ENCODE measurements at places on chromosomes 13 and 19.

DNA sequence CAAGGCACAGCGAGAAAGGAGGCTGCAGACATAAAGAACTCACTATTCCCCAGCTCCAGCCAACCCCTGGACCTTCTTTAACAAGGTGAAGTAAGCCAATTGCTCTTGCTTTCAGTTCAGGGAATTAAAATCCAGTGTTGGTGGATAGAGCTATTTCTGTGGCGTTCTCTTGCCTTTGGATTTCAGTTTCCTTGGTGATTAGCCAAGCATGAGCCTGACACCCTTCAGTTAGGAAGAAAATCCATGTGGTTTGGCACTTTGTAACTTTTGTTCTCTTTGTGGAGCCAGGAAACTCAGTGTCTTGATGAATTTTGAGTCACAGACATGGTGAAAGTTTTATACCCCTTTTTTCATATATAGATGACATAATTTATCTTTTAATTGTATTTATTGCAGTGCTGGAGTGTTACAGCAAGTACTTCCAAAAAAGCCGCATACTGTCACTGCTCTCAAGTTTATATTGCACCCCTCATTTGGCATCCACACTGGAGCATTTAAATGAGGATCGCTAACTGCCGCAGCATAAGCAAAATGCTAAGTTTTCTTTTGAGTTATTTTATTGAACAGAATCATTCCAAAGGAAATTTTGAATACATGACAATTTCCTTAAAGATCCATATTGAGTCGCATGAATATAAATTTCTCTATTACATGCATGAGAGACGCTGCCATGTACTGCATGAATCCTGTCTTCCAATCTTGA, 406.8 kb downstream of the MYO16 start:
- DNase-seq, result no peak

GRCh38 chr19:55986487-55986886, at the start of gene NLRP5:
TSS of gene NLRP5 (plus strand) at chr19:55986775.
- no peak for DNase-seq

DNA sequence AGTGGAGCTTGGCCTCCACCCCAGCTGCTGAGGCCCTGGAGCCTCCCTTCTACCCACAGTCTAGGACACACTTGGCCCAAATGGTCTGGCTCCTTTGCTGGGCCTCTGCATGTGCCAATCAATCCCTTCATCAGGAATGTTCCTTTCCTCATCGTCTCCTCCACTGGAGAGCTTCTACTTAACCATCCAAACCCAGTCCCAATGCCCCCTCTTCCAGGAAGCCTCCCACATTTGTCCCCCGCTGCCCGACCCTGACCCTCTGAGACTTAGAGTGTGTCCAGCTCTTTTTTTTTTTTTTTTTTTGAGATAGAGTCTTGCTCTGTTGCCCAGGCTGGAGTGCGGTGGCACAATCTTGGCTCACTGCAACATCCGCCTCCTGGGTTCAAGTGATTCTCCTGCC, 2.5 kb downstream of the DUS3L start:
- no peak for DNase-seq

DNA sequence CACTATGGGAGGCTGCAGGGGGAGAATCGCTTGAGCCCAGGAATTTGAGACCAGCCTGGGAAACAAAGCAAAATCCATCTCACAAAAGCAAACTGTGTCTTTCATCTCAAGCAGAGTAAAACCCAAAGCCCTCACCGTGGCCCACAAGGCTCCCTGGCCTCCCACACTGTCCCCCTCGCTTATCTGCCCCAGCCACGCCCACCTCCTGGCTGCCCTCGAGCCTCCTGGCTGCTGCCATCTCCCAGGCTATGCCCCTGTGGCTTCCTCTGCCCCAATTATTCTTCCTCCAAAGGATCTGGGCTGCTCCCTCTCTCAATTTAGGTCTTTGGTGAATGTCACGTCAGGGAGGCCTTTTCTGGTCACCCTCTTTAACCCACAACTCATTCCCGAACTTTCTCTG, 3.6 kb downstream of the RABAC1 start:
- no peak for DNase-seq

GRCh38 chr19:812049-812746, 9.6 kb downstream of the PLPPR3 start:
- no peak for DNase-seq

GRCh38 chr19:41264581-41265394, 616 bp downstream of the HNRNPUL1 start:
- DNase-seq, result peak; percentile 16

DNA sequence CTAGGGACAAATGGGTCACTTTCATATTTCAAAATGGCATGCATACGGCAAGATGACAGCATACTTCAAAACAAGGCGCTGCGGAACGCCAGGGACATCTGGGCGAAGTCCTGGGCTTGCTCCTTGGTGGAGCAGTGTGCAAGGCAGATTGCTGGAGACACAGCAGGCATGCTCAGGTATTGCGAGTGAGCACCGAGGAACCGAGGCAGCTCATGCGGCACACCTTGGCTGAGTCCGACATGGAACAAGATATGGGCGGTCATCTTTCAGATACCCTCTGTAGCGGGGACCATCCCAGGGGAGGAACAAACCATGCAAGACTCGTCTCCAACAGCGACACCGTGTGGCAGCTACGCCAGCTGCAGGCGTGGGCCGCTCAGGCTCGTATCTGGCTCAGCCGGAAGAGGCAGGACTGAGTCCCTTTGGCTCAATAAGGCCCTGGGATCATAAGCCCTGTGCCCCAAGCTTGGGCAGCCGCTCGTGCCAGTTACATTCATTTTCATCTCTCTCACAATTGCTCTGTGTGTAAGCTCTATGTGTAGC, 112.4 kb downstream of the NUFIP1 start:
- no peak for DNase-seq

DNA sequence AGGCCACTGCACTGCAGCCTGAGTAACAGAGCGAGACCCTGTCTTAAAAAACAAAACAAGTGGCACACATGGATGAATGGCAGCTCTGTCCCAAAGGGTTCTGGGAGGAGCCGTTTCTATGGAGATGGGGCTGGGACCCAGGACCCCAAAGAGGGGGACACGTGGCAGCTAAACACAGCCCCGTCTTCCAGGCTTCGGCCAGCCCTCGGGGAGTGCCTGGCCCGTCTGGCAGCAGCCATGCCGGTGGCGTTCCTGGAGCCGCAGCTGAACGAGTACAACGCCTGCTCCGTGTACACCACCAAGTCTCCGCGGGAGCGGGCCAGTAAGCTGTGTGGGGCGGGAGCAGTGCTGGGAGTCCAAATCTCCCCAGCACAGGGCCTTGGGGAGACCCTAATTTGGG, 82.4 kb downstream of the RYR1 start:
- no peak for DNase-seq

DNA sequence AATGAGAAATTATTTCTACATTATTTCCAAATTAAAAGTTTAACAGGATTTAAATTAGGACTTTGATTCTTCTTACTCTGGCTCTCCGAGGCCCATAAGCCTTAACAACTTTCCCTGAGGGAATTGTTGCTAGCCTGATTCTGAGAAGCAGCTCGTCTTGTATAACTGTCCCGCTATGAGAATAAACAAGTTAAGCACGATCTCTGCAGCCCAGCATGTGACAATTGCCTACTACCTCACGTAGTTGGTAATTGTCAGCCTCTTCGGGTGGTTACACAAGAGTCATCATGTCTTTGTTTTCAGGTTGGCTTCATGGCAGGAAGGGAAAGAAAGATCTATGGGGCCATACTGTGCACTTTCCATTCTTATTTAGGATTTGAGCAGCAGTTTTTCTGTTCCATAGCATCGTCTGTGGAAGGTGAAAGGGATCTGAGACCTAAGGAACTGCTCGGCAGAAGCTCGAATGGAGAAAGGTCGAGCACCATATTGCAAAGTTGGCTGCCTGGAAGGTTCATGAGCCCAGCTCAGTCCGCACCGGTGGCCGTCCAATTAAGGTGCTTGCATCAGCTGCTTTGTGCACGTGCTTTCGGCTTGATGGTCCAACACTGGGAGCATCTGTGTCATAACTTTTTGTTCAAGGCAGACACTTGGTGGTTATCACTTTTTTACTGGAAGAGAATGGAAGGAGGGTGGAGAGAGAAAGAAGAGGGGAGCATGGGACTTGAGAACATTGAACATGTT, 1.8 kb upstream of the STARD13 start:
- DNase-seq, result peak; percentile 26

DNA sequence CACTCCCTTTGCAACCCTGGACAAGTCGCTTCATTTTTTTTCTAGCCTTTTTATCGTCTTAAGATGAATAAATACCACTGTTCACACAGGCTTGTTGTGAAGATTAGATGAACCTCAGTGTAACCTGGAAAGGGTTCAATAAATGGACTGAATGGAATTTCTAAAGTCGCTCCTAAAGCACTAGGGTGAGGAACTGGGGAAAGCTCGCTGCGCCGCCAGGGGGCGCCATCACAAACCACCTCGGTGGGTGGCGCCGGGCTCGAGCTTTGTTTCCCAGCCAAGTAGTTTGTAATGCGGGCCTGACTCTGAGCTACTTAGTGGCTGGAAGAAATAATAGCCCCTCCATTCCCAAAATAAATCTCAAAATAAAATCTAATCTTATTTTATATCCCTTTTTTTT, 2.2 kb upstream of the CEACAM6 start:
- no peak for DNase-seq

GRCh38 chr19:35545855-35546381, 492 bp downstream of the TMEM147 start:
- peak; percentile 60 for DNase-seq

DNA sequence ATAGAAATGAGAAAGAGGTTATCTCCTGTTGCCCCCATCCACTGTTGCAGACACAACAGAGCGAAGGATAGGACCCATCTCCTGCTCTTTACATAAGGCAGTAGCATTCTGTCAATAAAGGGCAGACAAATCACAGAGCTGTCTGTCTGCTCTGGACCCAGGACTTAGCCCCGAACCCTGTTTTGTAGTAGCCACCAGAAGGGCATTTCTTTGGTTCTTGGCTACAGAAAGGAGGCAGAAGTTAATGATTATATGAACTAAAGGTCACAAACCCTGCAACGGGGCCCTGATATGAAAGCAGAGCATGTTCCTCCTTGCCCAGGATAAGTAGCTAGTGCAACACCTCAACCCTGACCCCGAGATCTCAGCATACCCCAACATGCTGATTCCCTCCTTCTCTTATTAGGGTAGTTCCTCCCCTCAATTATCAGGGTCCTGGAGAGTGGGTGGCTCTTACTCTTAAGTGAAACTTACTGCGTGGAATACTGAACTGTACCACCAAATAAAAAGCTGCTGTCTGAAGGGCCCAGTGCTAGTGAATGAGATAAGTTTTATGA, 680.4 kb upstream of the SPRY2 start:
- no peak for DNase-seq

- DNase-seq, result no peak
Observed at GRCh38 chr19:41877916-41878905, 1.1 kb downstream of the CD79A start.

DNA sequence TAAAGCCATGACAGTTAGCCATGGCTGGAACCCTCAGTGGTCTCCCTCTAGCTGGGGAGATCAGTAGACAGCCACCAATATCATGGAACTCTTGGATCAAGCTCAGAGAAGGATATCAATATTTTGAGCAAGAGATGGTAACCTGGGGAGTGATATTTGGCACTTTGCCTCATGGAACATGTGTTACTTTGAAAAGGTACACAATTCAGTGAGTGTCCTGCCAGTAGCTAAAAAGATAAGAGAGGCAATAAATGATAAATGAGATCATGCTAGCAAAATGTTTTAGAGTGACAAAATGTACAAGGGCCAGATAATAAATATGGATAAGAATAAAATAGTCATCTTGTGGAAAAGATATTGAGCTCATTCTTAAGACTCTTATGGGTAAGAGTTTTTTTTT, 1618.7 kb downstream of the OLFM4 start:
- DNase-seq, result no peak

- DNase-seq, result no peak
Observed at GRCh38 chr13:30002577-30002976, 152.2 kb upstream of the UBL3 start.

DNA sequence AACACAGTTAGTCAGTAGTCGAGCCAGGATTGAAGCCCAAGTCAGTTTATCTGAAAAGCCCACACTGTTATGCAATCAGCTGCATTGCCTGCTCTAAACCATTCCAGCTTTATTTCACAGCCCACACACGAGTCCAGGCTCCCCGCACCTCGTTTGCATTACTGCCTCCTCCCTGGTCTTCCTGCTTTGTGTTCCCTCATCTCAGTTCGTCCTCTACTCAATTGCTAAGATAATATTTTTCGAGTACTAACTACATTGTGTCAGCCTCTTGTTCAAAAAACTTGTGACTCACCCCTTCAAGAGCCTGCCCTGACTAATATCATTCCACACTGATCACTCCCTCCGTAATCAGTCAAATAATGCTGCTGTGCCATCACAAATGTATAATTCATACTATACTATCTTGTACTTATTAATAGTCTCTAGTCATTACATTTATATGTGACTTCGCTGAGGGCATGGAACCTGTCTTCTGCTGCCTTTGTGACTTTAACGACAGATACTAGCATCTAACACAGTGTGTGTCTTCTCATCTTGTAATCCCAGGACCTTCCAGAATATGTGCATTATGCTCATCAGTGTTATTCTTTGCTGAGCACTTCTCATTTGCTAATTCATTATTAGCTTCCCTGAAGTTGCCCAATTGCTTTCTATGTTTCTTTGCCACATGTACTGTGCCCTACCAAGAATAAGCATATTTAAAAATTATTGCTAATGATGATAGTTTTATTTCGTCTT, 26.2 kb upstream of the WDFY2 start:
- DNase-seq, result no peak

GRCh38 chr13:54301085-54301484, 1272.5 kb downstream of the OLFM4 start:
- DNase-seq, result no peak

GRCh38 chr13:36715841-36716240, 42.0 kb downstream of the SERTM1 start:
- DNase-seq, result no peak

DNA sequence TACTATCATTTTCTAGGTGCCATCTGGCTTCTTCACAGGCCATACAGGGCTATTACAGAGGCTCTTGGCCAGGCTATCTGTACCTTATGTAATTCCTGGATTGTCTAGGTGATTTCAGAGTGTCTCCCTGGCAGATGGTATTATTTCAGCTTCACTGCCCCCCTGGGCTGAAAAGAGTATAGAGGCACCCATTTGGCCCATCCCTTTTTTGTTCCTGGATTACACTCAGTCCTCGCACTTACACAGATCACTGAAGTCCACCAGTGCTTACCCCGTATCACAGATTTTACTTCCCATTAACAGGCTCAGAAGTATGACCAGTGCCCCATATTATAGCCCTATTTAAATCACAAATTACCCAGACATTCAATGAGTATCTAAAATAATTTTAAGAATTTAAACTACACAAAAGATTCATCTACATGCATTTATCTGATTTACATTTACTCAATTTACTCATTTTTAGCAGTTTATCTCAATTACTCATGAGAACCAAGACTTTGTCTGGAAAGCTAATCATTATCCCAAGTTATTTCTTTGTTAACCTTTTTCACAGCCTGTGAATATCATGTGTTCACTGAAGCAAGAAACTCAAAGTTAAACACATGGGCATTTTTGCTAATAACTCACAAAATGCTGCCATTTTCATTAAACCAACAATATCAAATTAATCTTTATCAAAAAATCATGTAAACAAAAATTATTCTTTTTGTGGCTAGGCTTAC, 121.0 kb downstream of the PCDH20 start:
- DNase-seq, result no peak

- no peak for DNase-seq
Observed at GRCh38 chr13:99307247-99307646, at the start of gene GPR183. TSS of gene GPR183 (minus strand) at chr13:99307399. CDS start at chr13:99296145, 11,254 bp downstream.

GRCh38 chr13:38283346-38283745, 66.3 kb upstream of the UFM1 start:
- no peak for DNase-seq

Measured in NCI-H345 (cell line).